ENCODE measurements at places on chromosomes 5 and 9.

- DNase-seq, result no peak
Measured at GRCh38 chr9:4620057-4620765, 41.9 kb upstream of the PLPP6 start.

DNA sequence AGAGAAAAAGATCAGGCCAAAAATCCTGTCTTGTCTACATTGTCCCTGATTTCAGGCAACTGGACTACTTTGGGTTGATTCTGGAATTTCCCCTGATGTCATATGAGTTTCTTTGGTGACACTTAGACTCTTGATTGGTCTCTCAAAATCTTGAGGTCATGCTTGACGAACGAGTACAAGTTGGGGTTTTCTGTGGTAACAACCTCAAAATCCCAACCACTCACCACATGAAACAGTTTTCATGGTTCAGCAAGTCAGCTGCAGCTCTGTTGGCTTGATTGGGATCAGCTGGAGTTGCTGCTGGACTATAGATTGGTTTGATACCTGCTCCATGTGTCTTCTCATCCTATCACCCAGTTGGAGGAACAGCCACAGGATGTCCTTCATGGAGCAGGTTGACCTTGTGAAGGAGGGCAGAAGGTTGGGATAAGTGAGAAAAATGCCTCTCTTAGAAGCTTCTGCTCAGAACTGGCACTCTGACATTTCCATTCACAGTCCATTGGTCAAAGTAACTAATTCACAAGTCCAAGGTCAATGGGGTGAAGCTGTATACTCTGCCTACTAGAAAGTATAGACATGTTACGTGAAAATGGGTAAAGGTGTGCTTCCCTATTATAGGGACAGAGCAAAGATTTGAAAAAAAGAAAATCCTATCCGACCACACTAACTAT lies 284.5 kb downstream of the SH3GL2 start:
- DNase-seq, result no peak

GRCh38 chr5:73968246-73968645 lies 342.2 kb downstream of the ARHGEF28 start:
- DNase-seq, result no peak

DNA sequence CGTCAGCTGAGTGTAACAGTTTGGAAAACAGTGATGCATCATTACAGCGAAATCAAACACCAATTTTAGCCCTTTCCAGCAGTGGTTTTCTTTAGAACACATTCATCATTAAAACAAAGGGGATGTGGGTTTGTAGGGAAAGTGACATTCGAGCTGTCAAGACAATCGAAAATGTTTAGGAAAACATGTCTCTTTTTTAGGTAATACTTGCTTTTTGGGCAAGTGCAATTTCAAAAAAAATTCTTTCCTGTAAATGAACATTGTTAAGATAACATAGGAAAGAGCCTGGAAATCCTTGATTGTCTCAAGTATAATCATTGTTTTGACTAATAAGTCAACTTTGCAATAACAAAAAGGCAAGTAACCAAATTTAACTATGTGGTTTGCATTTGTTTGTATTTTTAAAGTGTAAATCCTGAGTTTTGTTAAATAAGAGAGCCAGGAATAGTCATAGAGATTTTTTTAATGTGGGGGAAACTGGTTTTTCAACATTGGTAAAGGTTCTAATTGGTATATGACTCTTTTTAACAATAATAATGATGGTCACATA lies 182.5 kb downstream of the TTLL11 start:
- no peak for DNase-seq

DNA sequence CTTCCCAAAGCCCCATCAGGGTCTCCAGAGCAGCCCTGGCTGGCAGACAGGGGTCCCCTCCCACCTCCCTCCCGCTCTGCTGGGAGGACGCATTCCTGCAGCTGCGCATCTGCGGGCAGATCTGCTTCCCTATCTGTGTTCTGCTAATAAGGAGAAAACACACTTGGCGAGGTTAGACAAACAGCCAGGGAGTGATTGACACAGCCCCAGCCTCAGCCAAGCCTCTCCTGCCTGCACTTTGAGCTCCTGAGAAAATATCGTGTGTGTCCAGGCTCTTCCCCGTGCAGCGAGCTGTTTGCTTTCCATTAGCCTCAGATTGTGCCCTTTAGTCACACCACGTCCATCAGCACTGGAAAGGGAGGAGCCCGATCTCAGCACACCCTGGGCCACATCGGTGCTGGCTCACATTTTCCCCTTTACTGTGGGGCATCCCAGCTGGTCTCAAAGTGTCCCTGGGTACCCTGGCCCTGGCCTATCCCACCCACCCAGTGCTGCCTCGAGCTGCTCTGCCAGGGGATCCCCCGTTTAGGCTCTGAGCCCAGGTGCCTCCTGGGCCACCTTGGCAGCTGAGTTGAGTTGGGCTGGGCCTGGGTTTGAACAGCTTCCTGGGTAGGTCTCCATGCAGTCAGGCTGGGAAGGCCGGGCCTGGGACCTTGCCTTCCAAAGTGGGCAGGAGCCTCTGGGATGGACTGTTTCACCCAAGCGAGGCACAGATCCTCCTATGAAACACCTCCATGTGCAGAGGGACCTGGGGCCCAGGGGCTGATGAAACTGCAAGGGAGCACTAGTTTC lies 61.1 kb downstream of the BARX1 start:
- no peak for DNase-seq

DNA sequence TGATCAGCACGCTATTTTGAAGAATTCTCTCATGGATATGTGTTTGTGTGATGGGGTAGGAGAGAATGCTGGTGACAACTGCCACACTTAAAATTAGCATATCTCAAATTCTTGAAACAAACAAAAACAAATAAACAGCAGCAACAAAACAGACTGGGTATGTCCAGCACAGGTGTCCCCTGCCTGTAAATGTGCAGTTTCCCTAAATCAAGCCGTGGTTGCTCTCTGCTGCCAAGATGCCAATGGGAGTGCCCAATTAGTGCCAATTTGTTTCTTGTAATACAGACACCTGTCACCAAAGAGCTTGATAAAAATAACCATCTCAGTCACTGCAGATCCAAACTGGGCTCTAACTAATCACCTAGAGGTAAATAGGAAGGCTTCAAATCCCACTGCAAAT lies 144.2 kb upstream of the SMARCA2 start:
- DNase-seq, result no peak

DNA sequence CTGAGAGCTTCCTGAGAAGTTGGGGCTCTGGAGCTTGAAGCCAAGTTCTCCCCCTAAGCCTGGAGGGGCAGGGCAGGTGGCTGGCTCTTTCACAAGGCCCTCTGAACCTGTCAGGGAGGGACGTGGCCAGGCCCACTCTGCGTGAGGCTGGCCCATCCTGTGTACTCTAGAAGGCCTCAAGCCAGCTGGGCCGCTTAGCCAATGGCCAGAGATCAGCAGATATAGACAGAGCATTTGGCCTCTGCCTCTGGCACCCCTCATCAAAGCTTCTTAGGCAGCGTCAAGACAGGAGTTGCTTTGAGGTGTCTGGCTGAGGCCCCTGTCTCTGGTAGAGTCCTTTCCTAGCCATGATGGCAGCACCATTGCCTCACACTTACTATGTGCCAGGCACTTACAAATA lies 105.6 kb downstream of the FGF18 start:
- DNase-seq, result no peak

DNA sequence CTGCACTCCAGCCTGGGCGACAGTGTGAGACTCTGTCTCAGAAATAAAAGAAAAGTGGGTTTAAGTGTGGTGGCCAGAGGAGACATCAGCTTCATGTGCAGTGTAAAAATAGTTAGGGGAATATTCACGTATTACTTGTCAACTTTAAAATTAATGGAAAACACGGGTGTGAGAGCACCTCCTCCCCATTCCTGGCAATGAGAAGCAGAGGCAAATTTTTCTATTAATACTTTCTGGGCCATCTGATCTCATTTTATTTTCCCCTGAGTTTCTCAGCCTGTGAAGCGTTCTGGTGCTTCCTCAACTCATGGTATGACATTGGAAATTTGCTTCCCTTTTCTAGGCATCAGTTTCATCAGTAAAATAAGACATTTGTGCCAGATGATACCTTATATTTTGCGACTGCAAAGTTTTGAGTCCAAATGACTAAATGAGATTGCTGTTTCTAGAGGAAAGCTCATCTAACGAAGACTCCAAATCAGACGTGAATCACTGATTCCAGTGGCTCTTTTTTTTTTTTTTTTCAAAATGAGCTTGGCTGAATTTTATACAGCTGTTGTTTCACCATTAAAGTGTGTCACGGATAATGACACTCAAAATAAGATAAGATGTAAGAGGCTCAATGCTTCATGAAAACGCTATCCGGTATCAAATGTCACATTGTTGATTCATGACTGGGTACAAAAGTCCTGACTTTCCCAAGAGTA lies 104.6 kb downstream of the MSX2 start:
- no peak for DNase-seq

GRCh38 chr5:12876541-12877298 lies 972.5 kb upstream of the CTNND2 start:
- DNase-seq, result no peak

GRCh38 chr9:28661853-28662252 lies 1088.6 kb upstream of the C9orf72 start:
- DNase-seq, result no peak

DNA sequence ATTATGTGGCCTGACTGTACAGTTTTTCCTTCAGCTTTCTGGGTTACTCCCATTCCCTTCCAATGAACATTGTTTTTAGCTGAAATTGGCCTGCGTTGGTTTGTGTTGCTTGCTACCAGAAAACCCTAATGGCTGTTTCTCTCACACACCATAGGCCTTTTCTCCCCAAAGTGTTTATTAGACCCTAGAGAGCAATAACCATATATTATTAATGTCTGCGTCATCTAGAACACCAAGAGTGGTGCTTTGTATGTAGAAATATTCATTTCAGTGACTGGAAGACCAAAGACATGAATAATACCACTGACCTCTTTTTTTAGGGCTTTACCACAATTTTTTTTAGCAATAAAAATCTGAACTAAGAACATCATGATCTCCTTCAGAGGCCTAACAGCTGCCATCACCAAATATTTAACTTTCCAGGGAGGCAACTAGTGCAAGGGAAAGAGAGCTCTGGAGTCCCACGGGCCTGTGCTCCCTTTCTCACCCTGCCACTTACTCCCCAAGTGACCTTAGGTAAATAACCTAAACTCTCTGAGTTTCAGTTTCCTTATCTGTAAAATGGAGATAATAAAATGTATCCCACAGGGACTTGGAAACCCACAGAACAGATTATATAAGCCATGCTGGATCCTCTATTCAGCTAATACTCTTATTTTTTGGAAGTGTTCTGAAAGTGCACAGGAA lies 201.9 kb upstream of the ISL1 start:
- DNase-seq, result no peak

- DNase-seq, result no peak
Measured at GRCh38 chr5:74433896-74434829, 206.4 kb downstream of the ENC1 start.

GRCh38 chr5:103889500-103890209 lies 327.1 kb upstream of the NUDT12 start:
- DNase-seq, result no peak

GRCh38 chr9:83708515-83709158 lies 879 bp upstream of the UBQLN1 start:
- peak; percentile 45 for DNase-seq

- no peak for DNase-seq
Measured at GRCh38 chr5:170599756-170600155, 95.9 kb downstream of the KCNIP1 start.

GRCh38 chr9:34633851-34634550 lies 3.6 kb downstream of the SIGMAR1 start:
- peak; percentile 68 for DNase-seq

GRCh38 chr5:134525683-134526482 lies 413 bp downstream of the JADE2 start:
- peak; percentile 63 for DNase-seq

DNA sequence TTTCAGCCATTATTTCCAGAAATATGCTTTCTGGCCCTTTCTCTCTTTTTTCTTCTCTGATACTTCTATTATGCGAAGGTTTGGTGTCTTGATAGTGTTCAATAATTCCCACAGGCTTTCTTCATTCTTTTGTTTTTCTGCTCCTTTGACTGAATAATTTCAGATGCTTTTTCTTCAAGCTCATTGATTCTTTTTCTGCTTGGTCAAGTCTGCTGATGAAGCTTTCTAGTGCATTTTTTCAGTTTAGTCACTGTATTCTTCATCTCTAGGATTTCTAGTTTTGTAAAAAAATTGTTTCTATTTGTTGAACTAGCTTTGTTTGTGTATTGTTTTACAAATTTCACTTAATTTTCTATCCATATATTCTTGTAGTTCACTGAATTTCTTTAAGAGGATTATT lies 304.0 kb upstream of the TARS1 start:
- no peak for DNase-seq

DNA sequence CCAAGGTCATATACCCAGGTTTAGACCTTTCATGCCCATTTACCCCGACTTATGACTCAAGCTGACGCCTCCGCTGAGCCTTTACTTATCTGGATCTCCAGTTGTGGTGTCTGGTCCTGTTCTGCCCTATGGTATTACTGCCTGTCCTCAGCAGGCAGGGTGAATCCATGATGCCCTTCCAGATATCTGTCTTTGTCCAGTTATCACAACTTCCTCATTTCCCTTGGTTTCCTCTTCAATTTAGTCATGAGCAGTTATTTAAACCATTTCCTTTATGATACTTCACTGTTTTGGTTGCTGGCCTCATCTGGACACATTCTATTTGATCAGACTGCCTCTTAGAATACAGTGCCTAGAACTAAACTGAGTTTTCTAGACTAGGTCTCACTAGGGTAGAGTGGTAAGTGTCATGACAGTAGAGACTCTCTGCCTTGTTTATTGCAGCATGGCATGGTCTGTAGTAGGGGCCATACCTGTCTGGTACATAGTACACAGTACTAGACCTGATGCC lies 93.3 kb downstream of the MELK start:
- no peak for DNase-seq

- DNase-seq, result no peak
Measured at GRCh38 chr5:32233696-32234447, 59.8 kb upstream of the GOLPH3 start.

GRCh38 chr9:88287972-88288371 lies 100.3 kb upstream of the SPIN1 start:
- no peak for DNase-seq

GRCh38 chr5:11459716-11460115 lies 444.5 kb downstream of the CTNND2 start:
- DNase-seq, result no peak

DNA sequence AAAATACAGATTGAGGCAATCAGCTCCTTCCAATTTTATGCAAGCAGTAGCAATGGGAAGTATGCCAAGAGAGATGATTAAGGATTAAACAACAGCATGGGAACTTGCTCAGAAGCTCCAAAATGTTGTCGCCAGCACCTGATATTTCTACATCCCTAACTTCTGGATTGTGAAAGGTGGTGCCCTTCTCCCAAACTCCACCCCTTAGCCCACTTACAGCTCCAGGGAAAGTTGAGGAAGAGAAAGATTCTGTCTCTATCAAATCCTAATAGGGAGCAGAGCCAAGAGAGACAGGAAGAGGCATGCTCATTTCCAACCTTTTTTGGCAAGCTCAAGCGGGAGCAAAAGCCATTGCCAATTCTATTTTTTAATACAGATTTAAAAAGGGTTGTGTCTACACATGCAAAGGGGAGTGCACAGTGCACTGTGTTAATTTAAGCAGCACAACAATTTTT lies 92.4 kb upstream of the NR3C1 start:
- no peak for DNase-seq
